ENCODE measurements at places on chromosomes 7 and 10. TPM values are rescaled to one million over a fixed set of nuclear protein-coding genes. Genes with fewer than 3 reads are reported as not detected.
A peak's percentile ranks its signal among the peaks of the same experiment; 100 is the strongest.

DNA sequence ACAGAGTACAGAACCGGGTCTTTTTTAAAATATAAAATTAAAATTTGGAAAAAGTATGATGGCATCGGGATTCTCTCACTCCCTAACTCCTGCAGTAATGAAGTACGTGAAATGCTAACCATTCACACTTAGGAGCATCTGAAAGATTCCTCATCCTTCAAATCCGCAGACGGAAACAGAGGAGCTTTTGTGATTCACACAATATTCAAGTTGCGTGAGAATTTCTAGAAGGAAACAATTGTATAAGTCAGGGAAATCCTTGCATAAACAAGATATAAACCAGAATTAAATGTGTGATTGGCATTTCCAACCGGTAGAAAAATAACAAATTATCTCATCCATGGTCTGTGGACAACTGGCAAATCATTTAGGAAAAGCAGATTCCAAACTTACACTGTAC is 103.2 kb upstream of the ADAM12 start:
- no peak for DNase-seq

GRCh38 chr10:21648040-21648439 is 114.0 kb downstream of the MLLT10 start:
- DNase-seq, result no peak

DNA sequence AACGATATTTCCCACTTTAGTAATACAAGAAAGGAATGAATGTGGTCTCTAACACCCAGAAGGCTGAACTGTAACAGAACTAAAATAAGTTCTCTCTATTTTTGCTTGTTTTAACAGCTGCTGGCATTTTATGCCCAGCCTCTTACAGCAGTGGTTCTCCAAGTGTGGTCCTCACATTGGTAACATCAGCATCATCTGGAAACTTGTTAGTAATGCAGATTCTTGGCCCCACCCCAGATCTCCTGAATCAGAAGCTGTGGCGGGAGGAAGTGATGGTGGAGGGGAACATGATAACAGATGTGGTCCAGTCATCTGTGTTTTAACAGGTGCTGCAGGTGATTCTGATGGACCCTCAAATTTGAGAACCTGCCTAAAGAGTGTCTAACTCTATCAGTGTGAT is 170.1 kb downstream of the TMEM26 start:
- DNase-seq, result no peak

- peak; percentile 64 for DNase-seq
Measured at GRCh38 chr10:88045096-88045495, 181.7 kb downstream of the PTEN start.

DNA sequence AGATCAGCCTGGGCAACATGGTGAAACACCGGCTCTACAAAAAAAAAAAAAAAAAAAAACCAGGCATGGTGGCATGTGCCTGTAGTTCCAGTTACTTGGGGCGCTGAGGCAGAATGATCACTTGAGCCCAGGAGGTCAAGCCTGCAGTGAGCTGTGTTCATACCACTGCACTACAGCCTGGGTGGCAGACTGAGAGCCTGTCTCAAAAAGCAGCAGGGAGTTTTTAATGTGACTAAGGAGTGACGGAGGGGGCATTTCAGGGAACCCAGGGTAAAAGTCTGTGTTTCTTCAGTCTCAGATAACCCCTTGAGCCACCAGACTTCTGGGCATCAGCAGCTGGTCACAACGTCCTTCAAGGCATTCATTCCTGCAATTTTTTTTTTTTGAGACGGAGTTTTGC is 2.2 kb upstream of the C10orf95 start:
- DNase-seq, result peak; percentile 59

SFTPD gene
- total RNA-seq, result not detected

STAG3 gene
- total RNA-seq, result under 0.01 TPM

Data from fibroblast of villous mesenchyme (primary cell).